Tongue (tissue), 3 donors: ENCODE measurements at places on chromosomes 13 and 19. TPM values are rescaled to one million over a fixed set of nuclear protein-coding genes. Genes with fewer than 3 reads are reported as not detected.

The DIRAS1 gene
- total RNA-seq = 2.7 TPM

The SLC7A10 gene
- total RNA-seq = 3.1 TPM

GRCh38 chr13:32707471-32707870, 121.2 kb downstream of the PDS5B start:
- no peak for DNase-seq

DNA sequence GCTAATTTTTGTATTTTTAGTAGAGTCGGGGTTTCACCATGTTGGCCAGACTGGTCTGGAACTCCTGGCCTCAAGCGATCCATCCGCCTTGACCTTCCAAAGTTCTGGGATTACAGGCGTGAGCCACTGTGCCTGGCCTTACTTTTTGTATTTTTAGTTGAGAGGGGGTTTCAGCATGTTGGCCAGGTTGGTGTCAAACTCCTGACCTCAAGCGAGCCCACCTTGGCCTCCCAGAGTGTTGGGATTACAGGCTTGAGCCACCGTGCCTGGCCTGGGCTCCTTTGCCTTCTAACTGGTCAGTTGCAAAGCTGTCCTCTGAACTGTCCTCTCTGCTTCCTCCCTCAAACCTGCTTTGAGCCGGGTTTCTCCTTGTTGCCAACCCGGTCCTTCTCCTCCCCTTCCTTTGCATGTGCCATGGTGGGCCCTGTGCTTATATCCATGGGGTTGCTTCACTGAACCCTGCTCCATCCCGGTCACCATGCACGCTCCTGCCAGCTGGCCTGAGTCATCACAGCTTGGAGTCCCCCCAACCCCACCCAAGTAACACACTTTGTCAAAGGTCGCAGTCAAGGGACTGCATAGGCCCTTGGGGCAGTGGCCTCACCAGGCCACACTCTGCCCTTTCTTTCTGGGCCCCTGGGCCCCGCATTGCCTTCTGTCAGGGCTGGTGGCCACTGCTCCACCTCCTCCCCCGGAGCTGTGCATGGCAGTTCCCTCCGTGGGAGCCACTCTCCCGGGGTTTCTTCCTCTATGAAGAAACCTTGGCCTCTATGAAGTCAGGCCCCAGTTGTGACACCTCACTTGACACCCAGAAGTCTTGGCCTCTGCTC, 21.2 kb downstream of the WTIP start:
- DNase-seq = no peak

GRCh38 chr19:55440411-55441105, 2.5 kb downstream of the SHISA7 start:
- no peak for DNase-seq

GRCh38 chr13:64130171-64130570, 2714.5 kb upstream of the PCDH20 start:
- peak; percentile 65 for DNase-seq
